ENCODE measurements at places on chromosomes 6 and 20.

DNA sequence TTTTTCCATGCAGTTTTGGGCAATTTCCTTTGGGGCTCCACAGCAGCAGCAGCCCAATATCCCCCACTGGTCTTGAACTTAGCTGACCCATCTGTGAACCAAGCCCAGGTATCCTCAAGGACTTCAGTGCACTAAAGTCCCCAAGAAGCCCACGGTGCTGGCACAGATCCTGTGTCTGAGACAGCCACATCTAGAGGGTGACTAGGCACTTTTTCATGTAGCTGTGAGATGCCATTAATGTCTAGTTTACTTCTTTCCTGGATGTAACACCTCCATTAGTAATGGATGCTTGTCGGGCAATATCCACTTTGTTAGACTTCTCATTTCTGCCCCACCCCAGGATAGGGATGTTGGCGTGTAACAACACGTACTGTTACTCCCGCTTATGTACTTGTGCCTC, 176.2 kb upstream of the PROKR2 start:
- no peak for DNase-seq

- no peak for DNase-seq
Measured at GRCh38 chr6:22068561-22069305, 228.1 kb downstream of the PRL start.

DNA sequence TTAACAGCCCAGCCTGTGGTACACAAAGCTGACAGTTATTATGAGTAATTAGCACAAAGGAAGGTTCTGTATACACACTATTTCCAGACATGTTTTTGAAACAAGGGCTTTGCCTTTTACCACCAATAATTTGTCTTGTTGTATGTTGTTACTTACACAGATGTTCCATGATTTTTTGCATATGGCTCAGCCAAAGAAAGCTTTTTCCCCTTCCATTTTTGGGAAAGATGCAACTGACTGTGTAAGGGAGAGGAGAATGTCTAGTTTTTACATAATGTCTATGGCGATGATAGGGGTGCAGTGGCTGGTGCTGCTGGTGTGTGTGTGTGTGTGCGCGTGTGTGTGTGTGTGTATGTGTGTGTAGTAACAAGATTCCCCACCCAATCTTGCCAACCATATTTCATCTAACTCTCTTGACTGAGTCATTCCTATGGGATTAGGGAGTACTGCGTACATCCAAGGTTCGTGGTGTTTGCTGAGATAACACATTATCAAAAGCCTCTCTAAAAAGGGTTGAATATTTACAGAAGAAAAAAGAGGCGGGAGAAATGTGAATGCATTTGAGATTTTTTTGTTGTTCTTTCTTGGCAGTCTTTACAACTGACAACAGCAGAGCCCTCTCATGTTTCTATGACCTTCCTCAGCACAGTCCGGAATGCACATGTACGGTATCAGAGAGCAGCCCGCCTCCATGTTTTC, 192.2 kb downstream of the GMPR start:
- DNase-seq: no peak

- no peak for DNase-seq
Measured at GRCh38 chr6:149887343-149887742, 10.6 kb downstream of the RAET1E start.

GRCh38 chr6:132669690-132670291, 10.8 kb upstream of the TAAR1 start:
- no peak for DNase-seq

GRCh38 chr6:169487579-169488436, 214.0 kb downstream of the WDR27 start:
- DNase-seq: no peak
